T-cell (primary cell): ENCODE measurements at places on chromosomes 2 and 18. TPM values are rescaled to one million over a fixed set of nuclear protein-coding genes. Genes with fewer than 3 reads are reported as not detected.

Gene ERFE
- total RNA-seq: not detected

Gene OSBPL6
- total RNA-seq: 0.13 TPM

Gene CD226
- 57.4 TPM for total RNA-seq

Gene CDH19
- not detected for total RNA-seq

Gene CBLN2
- total RNA-seq: not detected

Gene HOXD12
- not detected for total RNA-seq
